Chondrocyte (in vitro differentiated cells): ENCODE measurements at places on chromosomes 3 and 15.

- H3K36me3 ChIP-seq = no peaks in the 10 kb centered on the region
- H3K27ac ChIP-seq = no peak overlapping the region
- DNase-seq = no peak
- H3K27me3 ChIP-seq = no peaks in the 10 kb centered on the region
- peaks cover 20% of the 10 kb centered on the region for H3K4me1 ChIP-seq
- H3K4me3 ChIP-seq = no peak overlapping the region
Observed at GRCh38 chr3:182508919-182509711, 284.2 kb upstream of the ATP11B start.

DNA sequence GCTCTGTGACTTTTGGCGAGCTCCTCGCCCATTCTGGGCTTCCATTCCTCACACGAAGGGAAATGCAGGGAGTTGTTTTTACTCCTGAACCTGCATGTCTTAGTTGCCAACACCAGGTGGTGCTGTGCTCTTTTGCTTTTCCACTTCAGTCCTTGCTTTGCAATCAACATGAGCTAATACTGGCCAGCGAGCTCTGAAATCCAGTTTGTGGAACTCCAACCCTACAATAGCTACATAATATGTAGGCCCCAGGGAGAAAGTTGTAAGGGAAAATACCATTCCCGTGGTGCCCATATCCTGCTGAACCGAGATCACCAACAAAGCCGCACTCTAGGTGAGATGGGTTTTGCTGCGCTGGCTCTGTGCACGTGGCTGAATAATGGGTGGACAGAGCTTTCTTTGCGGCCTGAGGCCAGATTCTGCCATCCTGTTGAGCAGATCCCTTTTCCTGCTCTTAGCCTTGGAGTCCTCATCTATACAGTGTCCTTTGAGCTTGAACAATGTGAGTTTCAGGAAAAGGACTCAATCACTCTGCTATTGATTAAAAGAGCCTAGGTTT is 25.0 kb downstream of the LSM3 start:
- peaks cover 39% of the 10 kb centered on the region for H3K4me1 ChIP-seq
- H3K27ac ChIP-seq = no peak overlapping the region
- H3K27me3 ChIP-seq = no peaks in the 10 kb centered on the region
- no peak overlapping the region for H3K4me3 ChIP-seq
- H3K36me3 ChIP-seq = peaks cover 6% of the 10 kb centered on the region

- no peaks in the 10 kb centered on the region for H3K27me3 ChIP-seq
- H3K4me1 ChIP-seq = peaks cover 9% of the 10 kb centered on the region
- no peak overlapping the region for H3K27ac ChIP-seq
- peak overlapping the region; percentile 7 for H3K4me3 ChIP-seq
Observed at GRCh38 chr3:32335365-32336112, 56.1 kb upstream of the CMTM7 start.

DNA sequence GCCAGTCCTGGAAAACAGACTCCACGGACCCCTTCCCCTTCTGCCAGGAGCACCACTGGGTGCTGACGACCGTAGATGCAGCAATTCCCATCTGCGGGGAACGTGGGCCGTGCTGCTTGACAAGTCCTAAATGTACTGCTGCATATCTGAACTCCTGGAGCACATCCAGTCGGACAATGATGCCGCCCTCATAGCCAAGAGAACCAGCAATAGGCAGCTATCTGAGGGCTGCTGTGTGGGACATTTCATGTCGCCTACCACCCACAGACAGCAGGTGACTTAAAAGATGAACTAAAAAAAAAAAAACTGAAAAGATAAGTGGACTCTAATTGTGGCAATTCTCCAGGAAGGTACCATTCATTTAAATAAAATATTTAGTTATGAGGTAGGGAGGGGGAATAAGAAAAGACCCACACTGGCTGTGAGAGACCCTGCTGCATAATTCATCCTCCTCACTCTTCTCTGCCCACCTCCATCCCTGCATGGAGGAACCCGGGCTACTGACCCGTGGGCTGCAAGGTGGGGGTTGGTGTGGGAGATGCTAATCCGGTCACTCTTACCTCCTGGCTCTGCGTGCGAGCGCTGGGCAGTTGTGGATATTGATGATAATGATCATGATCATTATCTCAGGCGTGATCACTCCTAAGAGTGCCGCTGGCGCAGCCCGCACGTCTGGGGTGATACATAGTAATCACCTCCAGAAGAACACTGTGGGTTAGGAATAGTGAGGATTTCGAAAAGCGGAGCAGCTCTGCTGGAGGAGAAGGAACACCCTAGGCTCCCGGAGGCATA is 28.3 kb downstream of the ALS2CL start:
- peaks cover 5% of the 10 kb centered on the region for H3K27me3 ChIP-seq
- no peak overlapping the region for H3K27ac ChIP-seq
- DNase-seq = peak; percentile 79
- peaks cover 8% of the 10 kb centered on the region for H3K4me1 ChIP-seq
- H3K36me3 ChIP-seq = no peaks in the 10 kb centered on the region

DNA sequence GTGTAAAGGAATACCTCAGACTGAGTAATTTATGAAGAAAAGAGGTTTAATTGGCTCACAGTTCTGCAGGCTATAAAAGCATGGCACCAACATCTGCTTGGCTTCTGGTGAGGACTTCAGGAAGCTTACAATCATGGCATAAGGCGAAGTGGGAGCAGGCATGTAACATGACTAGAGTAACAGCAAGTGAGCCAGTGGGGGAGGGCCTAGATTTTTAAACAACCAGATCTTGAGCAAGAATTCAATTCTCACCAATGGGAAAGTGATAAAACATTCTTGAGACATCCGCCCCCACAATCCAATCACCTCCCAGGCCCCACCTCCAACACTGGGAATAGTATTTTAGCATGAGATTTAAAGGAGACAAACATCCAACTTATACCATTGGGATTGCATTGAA is 44.2 kb upstream of the BCL2A1 start:
- no peak overlapping the region for H3K27ac ChIP-seq
- peaks cover 7% of the 10 kb centered on the region for H3K4me1 ChIP-seq
- H3K36me3 ChIP-seq = no peaks in the 10 kb centered on the region
- no peaks in the 10 kb centered on the region for H3K27me3 ChIP-seq
- DNase-seq = no peak
- H3K4me3 ChIP-seq = no peak overlapping the region

- H3K4me1 ChIP-seq = peaks cover 5% of the 10 kb centered on the region
- H3K4me3 ChIP-seq = no peak overlapping the region
- H3K27ac ChIP-seq = no peak overlapping the region
- H3K27me3 ChIP-seq = no peaks in the 10 kb centered on the region
Observed at GRCh38 chr15:78968539-78969271, 23.9 kb upstream of the CTSH start.

DNA sequence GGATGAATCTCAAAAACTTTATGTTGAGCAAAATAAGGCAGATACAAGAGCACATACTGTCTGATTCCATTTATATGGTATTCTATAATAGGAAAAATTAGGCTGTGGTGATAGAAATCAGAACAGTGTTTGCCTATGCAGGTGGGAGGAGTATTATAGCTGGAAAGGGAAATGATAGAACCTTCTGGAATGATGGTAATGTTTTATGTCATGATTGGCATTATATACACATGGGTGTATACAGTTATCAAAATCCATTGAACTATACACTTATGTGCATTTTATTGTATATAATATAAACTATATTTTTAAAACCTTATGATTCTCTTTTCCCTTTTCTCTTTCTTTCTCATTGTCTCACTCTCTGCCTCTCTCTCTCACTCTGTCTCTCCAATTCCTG is 156.1 kb downstream of the THSD4 start:
- no peak overlapping the region for H3K27ac ChIP-seq
- peaks cover 7% of the 10 kb centered on the region for H3K36me3 ChIP-seq
- H3K4me1 ChIP-seq = peaks cover 38% of the 10 kb centered on the region
- H3K4me3 ChIP-seq = no peak overlapping the region
- H3K27me3 ChIP-seq = no peaks in the 10 kb centered on the region

GRCh38 chr15:55247766-55248427 is 41.7 kb downstream of the RAB27A start:
- no peak overlapping the region for H3K4me3 ChIP-seq
- H3K27ac ChIP-seq = no peak overlapping the region
- H3K4me1 ChIP-seq = no peaks in the 10 kb centered on the region
- no peak for DNase-seq

DNA sequence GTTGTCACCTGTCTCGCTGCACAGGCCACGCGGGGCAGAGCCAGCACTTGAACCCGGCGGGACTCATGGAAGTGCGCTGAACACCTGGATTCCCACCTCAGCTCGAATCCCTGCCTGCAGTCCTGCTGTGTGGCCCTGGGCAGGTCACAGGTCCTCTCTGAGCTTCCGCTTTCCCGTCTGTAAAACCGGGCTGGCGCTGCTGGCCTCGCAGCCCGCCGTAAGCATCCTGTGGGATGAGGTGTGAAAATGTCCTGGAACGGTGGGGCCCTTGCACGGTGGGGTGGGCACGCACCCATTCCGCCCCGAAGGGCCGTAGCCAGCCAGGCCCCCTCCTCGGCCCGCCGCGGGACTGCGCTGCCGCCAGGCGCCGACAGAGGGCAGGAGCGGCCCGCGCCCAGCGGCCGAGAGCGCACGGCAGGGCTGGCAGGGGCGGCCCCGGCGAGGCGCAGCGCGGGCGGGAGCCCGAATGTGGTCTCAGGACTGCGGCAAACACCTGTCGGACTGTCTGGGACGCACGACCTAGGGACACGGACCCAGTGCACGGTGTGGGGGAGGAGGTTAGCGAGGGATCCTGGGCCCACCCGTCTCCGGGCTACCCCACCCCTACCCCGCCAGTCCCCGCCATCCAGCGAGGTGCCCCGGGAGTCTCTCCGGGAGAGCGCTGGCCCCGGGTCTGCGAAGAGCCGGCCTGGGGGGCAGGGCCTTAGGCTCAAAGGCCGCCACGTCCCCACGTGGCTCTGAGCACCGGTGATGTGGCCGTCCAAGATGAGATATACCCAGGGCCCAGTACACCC is 40.4 kb downstream of the DNAJB8 start:
- no peak overlapping the region for H3K27ac ChIP-seq
- no peaks in the 10 kb centered on the region for H3K4me1 ChIP-seq
- H3K36me3 ChIP-seq = no peaks in the 10 kb centered on the region
- peaks cover 43% of the 10 kb centered on the region for H3K27me3 ChIP-seq

DNA sequence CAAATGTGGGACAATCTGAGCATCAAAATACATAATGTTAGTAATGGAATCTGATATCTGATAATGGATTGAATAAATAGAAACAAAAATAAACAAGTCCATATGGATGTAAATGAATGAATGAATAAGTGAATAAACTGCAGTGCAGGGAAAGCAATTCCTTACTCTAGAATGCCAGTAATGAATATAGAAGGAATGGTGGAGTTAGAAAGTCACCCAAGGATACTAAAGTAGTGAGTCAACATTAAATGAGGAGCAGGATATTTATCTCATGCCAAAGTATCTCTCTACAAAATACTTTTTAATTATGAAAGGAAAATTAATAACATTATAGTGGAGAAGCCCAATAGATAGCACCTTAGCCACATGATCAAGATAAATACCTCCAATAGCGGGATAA is 300.3 kb downstream of the FEZF2 start:
- H3K4me1 ChIP-seq = no peaks in the 10 kb centered on the region
